Psoas muscle (tissue), 8 donors: ENCODE measurements at places on chromosomes 3 and 15. TPM values are rescaled to one million over a fixed set of nuclear protein-coding genes. Genes with fewer than 3 reads are reported as not detected.
A peak's percentile ranks its signal among the peaks of the same experiment; 100 is the strongest.

- no peak for DNase-seq
Observed at GRCh38 chr3:151171145-151171757, 31.8 kb downstream of the GPR171 start.

DNA sequence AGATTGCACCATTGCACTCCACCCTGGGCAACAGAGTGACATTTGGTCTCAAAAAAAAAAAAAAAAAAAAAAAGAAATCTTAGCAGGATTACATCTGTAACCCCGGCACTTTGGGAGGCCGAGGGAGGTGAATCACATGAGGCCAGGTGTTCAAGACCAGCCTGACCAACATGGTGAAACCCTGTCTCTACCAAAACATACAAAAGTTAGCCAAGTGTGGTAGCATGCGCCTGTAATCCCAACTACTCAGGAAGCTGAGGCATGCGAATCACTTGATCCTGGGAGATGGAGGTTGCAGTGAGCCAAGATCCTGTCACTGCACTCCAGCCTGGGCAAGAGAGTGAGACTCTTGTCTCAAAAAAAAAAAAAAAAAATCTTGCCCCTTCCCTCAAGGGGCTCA lies 40.4 kb downstream of the LIPC start:
- no peak for DNase-seq

- DNase-seq = no peak
Observed at GRCh38 chr15:45276831-45277230, 24.8 kb downstream of the SLC28A2 start.

DNA sequence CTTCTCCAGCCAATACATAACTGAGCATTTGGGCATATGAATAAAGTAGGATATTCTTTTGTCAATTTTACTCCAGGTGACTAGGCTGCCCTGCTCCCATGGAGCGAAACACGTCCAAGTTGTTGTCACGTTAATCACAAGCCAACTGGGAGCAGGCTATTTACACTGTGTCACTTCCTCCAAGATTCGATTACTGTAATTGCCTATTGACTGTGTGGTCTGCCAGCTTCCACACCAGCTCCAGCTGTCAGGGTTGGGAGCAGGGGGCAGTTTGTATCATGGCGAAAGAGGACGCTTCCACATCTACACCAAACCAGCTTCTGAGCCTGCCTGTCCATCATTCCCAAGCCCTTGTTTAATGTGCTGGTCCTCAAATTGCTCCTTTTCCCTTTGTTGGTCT lies 89.2 kb upstream of the RORA start:
- no peak for DNase-seq

DNA sequence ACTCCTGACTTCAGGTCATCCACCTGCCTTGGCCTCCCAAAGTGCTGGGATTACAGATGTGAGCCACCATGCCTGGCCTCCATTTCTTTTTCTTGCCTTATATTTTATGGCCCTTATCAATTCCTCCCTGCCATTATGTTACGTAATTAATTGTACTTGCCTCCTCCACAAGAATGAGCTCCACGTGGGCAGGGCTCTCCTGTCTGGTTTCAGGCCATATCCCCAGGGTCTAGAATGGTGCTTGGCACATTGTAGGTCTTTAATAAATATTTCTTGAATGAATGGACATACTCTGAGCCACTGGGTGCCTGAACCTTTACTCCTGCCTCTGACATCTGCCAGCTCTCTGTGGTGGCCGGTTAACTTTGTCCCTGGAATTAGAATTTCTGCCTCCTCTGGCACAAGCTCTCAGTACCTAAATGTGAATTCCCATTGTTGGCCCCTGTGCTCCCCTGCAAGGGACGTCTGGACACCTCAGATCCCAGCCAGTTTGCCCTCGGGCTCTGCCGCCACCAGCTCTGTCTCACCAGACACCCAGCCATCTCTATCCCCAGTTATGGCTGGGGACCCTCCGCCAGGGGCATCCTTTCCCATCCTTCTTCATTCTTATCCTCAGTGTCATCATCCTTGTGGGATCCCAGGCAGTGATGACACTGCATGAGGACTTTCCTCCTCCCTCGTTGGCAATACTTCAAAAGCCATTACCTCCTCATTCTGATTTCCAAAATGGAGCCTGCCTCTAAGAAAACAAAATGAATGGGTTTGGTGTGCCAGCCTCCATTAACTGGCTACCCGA lies 165.6 kb upstream of the SMAD3 start:
- no peak for DNase-seq

- no peak for DNase-seq
Observed at GRCh38 chr15:27535445-27536129, 563.5 kb downstream of the OCA2 start.

GRCh38 chr15:73872346-73872745 lies 1.0 kb upstream of the TBC1D21 start:
- DNase-seq = no peak

GRCh38 chr15:67174864-67175573 lies 79.4 kb downstream of the AAGAB start:
- DNase-seq = no peak

DNA sequence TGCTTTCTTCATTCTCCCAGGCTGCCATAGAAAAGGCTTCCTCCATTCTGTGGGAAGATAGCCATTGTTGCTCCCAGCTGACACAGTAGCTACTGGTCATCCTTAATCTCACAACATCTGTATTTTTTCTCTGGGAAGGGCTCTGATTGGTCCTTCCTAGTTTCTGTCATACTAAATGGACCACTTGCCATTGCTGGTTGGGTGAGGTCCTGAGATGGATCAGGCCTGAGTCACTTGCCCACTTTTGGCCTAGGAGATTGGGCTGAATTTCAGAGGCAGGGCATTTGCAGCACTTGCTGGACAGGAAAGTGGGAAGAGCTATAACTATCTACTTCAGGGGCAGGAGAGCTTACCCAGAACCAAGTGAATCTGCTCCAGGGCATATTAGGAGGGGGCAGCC lies 106.5 kb upstream of the PROK2 start:
- no peak for DNase-seq

GRCh38 chr15:35755237-35755802 lies 209.4 kb upstream of the DPH6 start:
- no peak for DNase-seq

GRCh38 chr15:94230883-94231722 lies at the start of gene MCTP2:
Gene MCTP2, plus strand, starts transcription at chr15:94231561. Its CDS starts 66,705 bp downstream, at chr15:94298266.
- peak; percentile 85 for DNase-seq

DNAH1 gene
- 4.1 TPM for total RNA-seq

USP4 gene
- 35.2 TPM for total RNA-seq

KBTBD12 gene
- total RNA-seq = 34.0 TPM

FBXO22 gene
- 14.4 TPM for total RNA-seq

ISLR gene
- total RNA-seq = 18.0 TPM

FAM81A gene
- 0.32 TPM for total RNA-seq

QARS1 gene
- total RNA-seq = 130 TPM

MAP1A gene
- total RNA-seq = 8.7 TPM

GPR62 gene
- total RNA-seq = 0.16 TPM
